ENCODE measurements at places on chromosomes 1 and 21.

- H3K36me3 ChIP-seq: no peaks in the 10 kb centered on the region
- no peak overlapping the region for H3K27ac ChIP-seq
- no peak overlapping the region for H3K4me3 ChIP-seq
- no peaks in the 10 kb centered on the region for H3K4me1 ChIP-seq
- H3K27me3 ChIP-seq: no peaks in the 10 kb centered on the region
Observed at GRCh38 chr1:13646521-13646920, 53.5 kb upstream of the PRDM2 start.

GRCh38 chr1:40796939-40797667 lies 13.5 kb downstream of the KCNQ4 start:
- H3K4me3 ChIP-seq: no peak overlapping the region
- no peak overlapping the region for H3K27ac ChIP-seq
- peaks cover 45% of the 10 kb centered on the region for H3K4me1 ChIP-seq
- no peaks in the 10 kb centered on the region for H3K36me3 ChIP-seq

- peaks cover 14% of the 10 kb centered on the region for H3K4me1 ChIP-seq
- H3K4me3 ChIP-seq: no peak overlapping the region
- H3K27me3 ChIP-seq: no peaks in the 10 kb centered on the region
- no peaks in the 10 kb centered on the region for H3K36me3 ChIP-seq
- H3K27ac ChIP-seq: no peak overlapping the region
Observed at GRCh38 chr1:172134087-172134731, 286.3 kb upstream of the C1orf105 start.

DNA sequence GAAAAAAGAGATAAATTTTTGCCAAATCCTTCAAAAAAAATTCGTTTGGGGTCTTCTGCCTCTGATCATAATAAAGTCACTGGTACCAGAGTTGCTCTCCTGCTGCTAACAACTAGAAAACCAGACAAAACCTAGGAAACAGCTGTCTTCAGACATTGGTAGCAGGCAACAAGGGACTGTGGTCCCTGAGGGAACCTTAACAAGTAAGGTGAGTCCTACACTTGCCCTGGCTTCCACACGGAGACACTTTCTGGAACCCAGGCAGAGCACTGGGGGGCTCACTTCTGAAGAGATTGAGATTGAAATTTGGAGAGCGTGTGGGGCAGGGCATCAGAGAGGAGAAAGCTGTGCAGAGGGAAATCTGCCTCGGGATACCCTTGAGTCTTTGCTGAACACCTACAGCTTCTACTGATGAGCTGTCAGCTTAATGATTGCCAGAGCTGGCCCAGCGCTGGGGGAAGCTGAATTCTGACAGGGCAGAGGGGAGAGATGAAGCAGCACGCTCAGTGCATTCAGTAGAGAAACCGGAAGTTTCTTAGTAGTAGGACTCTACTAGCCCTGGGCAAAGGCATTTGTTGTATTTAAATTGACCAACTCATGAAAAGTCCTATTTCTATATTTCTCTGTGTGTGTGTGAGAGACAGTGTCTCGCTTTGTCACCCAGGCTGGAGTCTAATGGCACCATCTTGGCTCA lies 18.5 kb upstream of the FAM89A start:
- no peaks in the 10 kb centered on the region for H3K4me1 ChIP-seq
- H3K27ac ChIP-seq: no peak overlapping the region

GRCh38 chr1:46526691-46527291 lies 24.7 kb downstream of the KNCN start:
- no peaks in the 10 kb centered on the region for H3K4me1 ChIP-seq
- no peak overlapping the region for H3K27ac ChIP-seq
- peak; percentile 14 for DNase-seq
- no peak overlapping the region for H3K4me3 ChIP-seq

DNA sequence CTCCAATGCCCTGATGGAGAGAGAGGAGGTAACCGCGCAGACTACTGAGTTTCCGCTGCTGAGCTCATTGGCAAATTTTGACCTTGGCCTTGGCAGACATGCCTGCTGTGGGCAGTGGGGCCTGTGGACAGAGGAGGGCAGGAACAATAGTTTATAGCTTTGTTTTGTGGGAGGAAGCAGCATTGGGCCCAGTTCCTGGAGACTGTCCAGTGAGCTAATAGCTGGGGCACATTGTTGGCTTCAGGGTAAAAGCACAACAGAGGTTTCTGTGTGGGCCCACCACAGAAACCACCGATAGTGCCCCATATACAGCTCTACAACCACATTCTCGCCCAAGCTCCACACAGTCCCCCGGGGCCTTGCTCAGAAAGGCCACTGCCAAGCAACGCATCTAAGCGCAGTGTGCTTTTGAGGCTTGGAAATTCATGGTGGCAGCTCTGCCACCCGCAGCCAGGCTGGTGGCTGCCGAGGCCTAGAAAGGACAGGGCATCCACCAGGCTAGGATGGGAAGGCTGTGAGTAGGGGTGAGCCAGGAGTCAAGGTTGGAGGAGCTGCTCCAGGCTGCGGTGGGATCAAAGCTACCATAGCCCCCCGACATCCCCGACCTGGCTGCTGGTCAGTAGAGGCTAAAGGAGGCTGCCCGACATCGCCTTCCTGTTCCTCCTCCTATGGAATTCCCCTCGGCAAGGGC lies 43.2 kb downstream of the NEK2 start:
- H3K27me3 ChIP-seq: no peaks in the 10 kb centered on the region
- DNase-seq: no peak
- no peaks in the 10 kb centered on the region for H3K36me3 ChIP-seq
- H3K27ac ChIP-seq: peak overlapping the region; percentile 80
- no peak overlapping the region for H3K4me3 ChIP-seq

- H3K36me3 ChIP-seq: no peaks in the 10 kb centered on the region
- H3K4me3 ChIP-seq: peak overlapping the region; percentile 45
Observed at GRCh38 chr1:24322470-24323177, 3.5 kb downstream of the GRHL3 start.

- no peak overlapping the region for H3K4me3 ChIP-seq
- no peak for DNase-seq
- H3K4me1 ChIP-seq: peaks cover 2% of the 10 kb centered on the region
- no peaks in the 10 kb centered on the region for H3K27me3 ChIP-seq
- H3K27ac ChIP-seq: peak overlapping the region; percentile 71
Observed at GRCh38 chr1:84853741-84854721, 39.0 kb downstream of the LPAR3 start.

GRCh38 chr1:81880781-81881180 lies 80.0 kb downstream of the ADGRL2 start:
- DNase-seq: no peak
- peaks cover 36% of the 10 kb centered on the region for H3K4me1 ChIP-seq
- no peak overlapping the region for H3K4me3 ChIP-seq
- H3K27ac ChIP-seq: no peak overlapping the region

DNA sequence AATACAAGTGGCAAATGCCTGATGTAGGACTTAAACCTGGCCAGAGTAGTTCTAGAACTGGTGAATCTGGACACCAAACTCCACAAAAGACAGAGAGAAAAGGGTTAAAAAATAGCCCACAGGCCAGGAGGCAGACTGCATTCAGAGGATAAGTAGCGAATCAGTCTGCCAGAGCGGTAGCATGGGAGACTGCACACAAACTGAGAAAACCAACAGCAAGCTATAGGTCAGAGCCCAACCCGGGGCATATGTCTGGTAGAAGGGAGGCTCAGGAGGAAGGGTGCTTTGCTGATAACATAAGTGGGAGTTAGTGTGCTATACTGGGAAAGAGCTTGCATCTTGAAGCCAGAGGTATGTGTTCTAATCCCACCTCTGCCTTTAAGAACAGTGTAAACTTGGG lies 4.0 kb downstream of the LRRC53 start:
- H3K27me3 ChIP-seq: no peaks in the 10 kb centered on the region
- no peak for DNase-seq
- H3K4me3 ChIP-seq: no peak overlapping the region

GRCh38 chr1:226444901-226445300 lies 37.0 kb upstream of the PARP1 start:
- H3K27ac ChIP-seq: no peak overlapping the region
- no peak for DNase-seq
- no peaks in the 10 kb centered on the region for H3K36me3 ChIP-seq

DNA sequence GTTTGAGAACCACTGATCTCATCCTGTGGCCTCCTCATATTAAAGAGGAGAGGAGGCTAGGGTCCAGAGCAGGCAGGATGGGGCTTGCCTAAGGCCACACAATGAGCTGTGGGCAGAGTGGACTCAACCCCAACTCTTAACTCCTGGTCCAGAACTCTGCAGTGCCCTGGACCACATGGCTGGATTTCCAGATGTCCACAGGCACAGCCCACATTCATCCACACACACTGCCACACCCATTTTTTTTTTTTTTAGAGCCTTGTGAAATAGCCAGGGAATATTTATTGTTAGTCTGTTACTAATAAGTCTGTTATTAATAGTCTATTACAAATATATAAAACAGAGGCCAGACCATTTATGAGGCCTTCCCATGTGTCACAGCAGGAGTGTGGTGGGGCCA lies 192.2 kb downstream of the TRABD2B start:
- no peaks in the 10 kb centered on the region for H3K4me1 ChIP-seq

DNA sequence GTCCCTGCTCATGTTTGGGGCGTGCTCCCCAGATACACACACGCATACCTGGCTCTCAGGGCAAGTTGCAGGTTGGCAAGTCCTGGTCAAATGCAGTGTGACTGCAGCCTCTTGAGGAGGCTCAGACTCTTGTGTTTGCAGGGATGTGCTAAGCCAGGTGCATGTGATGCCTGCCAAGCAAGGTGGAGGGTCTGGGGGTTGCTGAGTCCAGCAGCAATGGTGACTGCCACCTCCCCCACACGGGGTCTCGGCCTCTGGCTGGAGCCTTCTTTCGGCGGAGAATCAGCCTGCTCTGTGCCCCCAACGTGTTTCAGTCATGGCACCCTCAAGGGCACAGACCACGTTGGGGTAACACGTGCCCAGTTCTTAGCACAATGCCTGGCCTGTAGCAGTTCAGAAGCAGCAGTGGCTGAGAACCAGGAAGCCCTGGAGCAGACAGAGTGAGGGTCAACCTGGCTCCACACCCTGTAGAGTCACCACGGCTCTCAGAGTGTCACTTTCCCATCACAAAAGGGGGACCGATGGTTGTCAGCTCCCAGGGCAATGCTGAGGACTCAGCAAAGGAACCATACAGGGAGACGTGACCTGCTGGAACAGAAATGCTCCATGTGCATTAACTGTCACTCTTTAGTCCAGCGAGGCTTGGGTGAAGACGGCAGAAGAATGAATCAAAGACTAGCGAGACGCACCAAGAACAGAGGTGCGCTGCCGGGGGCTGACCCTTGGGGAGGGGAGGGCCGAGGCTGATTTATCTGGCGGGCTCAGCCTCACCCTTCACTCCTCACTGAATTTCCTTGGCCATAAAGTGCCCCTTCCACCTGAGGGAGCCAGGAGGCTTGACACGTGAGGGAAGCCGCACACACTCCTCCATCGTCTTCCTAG lies 109.0 kb downstream of the PGBD5 start:
- no peaks in the 10 kb centered on the region for H3K27me3 ChIP-seq
- H3K27ac ChIP-seq: no peak overlapping the region
- no peak for DNase-seq
- H3K4me3 ChIP-seq: no peak overlapping the region
- H3K36me3 ChIP-seq: no peaks in the 10 kb centered on the region

- H3K27me3 ChIP-seq: no peaks in the 10 kb centered on the region
- no peaks in the 10 kb centered on the region for H3K4me1 ChIP-seq
- H3K4me3 ChIP-seq: no peak overlapping the region
- no peak for DNase-seq
- no peaks in the 10 kb centered on the region for H3K36me3 ChIP-seq
Observed at GRCh38 chr1:169305948-169306347, 61.6 kb downstream of the NME7 start.

GRCh38 chr1:160219062-160219929 lies 14.1 kb downstream of the PEA15 start:
- no peak for DNase-seq
- no peaks in the 10 kb centered on the region for H3K27me3 ChIP-seq
- H3K4me3 ChIP-seq: no peak overlapping the region
- H3K36me3 ChIP-seq: peaks cover 47% of the 10 kb centered on the region
